EH (cell line): ENCODE measurements at places on chromosomes 3 and 15.

DNA sequence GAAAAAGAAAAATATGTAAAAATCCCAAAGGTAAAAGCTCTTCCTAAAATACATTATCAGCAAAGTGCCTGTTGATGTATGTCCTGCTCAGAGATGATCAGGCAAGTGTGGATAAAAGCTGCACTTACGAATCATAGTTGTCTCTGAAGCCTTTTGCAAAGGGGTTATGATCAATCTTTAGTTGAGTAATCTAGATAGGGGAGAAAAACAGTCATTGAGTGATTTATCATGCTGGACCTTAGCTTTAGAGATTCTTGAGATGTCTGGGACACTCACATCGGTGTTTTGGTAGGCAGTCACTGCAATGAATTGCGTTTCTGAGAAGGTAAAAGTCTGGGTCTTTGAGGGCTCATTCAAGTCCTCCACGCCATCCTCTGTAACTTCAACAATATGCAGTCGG is 3.7 kb downstream of the EOMES start:
- DNase-seq, result no peak

- DNase-seq, result no peak
These were observed 304.2 kb upstream of the LMCD1 start for GRCh38 chr3:8197384-8197783.

DNA sequence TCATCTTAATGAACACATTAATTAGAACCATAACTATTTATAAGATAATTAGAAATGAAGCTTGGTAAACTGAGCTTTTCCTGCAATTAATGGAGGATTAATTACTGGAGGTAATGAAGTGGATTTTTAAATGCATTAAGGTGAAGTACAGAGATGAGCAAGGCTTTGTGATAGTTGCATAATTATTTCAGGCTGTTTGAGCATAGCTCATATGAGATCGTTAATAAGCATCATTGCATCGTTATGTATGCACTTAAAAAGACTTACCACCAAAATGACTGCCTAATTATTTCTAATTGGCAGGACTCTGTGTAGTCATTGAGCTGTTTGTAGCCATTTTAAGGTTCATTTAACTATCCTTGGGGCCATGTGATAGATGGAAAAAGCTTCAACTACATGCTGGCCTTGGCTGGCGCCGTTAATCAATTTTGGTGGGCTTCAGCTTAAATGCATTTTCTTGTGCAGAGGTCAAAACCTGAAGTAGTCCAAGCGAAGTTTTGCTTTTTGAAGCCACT is 55.3 kb downstream of the RSRC1 start:
- DNase-seq, result no peak

DNA sequence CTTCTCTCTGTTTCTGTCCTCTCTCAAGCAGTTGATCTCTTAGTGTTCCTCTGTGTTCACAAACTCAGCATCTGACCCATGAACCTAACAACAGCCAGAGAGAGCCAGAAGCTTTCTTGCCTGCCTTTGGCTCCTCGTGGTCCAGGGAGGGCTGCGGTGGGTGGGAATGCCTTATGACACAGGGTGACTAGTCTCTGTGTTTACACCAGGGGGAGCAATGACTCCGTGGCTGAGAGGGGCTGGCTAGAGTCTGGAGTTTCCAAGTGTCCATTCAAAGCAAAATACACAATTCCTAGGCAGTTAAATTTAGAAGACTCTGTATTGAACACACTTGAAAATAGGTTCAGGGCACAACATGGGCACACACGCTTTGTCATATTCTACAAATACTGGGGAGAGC is 370.0 kb upstream of the FRG2C start:
- DNase-seq, result peak; percentile 56

- DNase-seq, result no peak
These were observed 565.1 kb downstream of the ZNF385D start for GRCh38 chr3:21185816-21186314.

GRCh38 chr15:39504808-39505207 is 76.1 kb upstream of the THBS1 start:
- peak; percentile 96 for DNase-seq

- no peak for DNase-seq
These were observed 6.1 kb downstream of the GMPS start for GRCh38 chr3:155876503-155876902.
